ENCODE measurements at places on chromosomes 3 and 15. TPM values are rescaled to one million over a fixed set of nuclear protein-coding genes. Genes with fewer than 3 reads are reported as not detected.

TRIM71 gene
- 3.8 TPM for total RNA-seq

MESP1 gene
- 2.2 TPM for total RNA-seq

POPDC2 gene
- total RNA-seq = 2.5 TPM

IL20RB gene
- total RNA-seq = 1.3 TPM

PEX5L gene
- 45.4 TPM for total RNA-seq

IQCH gene
- 2.8 TPM for total RNA-seq

FETUB gene
- total RNA-seq = not detected
